ENCODE measurements at places on chromosomes 11 and 22.

GRCh38 chr11:125952973-125953372 lies 7.1 kb downstream of the VSIG10L2 start:
- DNase-seq: no peak

- no peak for DNase-seq
Measured at GRCh38 chr11:122069707-122070360, 46.2 kb downstream of the BLID start.

DNA sequence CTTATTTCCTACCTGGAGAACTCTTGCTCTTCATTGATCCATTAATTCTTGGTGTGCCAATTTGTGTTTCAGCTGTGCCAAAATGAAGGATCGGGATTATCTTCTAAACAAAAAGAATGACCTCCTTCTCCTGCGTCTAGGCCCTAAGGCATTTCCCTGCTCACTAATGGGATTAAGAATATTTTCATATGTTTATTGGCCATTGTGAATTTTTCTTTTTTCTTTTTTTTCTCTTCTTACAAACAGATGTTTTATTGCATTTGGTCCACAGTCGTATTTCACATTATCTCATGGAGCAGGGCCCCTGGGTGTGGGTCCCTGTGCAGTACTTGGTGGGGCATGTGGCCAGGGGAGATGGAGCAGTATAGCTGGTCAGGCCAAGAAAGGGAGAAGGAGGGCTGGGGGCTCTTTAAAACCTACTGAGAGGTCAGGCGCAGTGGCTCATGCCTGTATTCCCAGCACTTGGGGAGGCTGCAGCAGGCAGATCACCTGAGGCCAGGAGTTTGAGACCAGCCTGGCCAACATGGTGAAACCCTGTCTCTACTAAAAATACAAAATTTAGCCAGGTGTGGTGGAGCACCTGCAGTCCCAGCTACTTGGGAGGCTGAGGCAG lies 35.3 kb upstream of the HORMAD2 start:
- no peak for DNase-seq

DNA sequence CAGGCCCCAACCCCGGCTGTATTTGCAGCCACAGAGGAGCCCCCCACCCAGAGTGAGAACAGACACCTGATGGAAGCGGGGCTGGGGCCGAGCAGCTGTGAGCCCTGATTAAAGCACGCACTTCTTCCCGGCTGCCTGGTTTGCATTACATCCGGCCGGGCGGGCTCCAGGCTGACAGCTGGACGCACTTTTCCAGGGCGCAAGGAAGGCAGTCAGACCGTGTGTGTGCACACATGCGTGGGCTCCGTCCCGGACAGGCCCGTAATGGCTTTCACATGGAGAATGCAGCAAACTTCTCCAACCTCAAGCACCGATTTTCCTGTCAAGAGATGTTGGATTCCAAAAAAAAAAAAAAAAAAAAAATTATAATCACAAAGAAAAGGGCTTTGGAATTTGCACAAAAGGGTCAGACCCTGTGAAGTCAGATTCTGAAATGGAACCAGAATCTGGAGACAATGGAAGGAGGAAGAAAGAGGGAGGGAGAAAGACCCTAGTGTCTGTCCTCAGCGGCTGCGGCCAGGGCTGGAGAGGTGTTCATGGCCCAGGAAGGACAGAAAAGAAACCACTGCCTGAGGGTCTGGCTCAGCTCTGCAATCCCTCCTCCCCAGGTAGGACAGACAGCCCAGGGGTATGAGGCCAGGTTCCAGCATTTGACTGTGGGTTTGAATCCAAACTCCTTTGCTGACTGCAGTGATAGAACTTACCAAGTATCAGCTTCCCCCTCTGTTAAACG lies 365.5 kb downstream of the MN1 start:
- DNase-seq: no peak

Measured in C1 segment of cervical spinal cord (tissue), 14 donors.